Left lung (tissue), 14 donors: ENCODE measurements at places on chromosomes 12 and 14. TPM values are rescaled to one million over a fixed set of nuclear protein-coding genes. Genes with fewer than 3 reads are reported as not detected.

OASL gene
- total RNA-seq, result 11.9 TPM

TEX22 gene
- 1.7 TPM for total RNA-seq

NOXRED1 gene
- 0.45 TPM for total RNA-seq

PRPH gene
- total RNA-seq, result 0.26 TPM

STAC3 gene
- total RNA-seq, result 5.0 TPM

BIN2 gene
- total RNA-seq, result 15.5 TPM

CCDC197 gene
- not detected for total RNA-seq

SMARCD1 gene
- total RNA-seq, result 33.1 TPM

MGAT4C gene
- total RNA-seq, result 0.24 TPM

KLRC2 gene
- not detected for total RNA-seq

SCNN1A gene
- 212 TPM for total RNA-seq

ADAM20 gene
- total RNA-seq, result 0.92 TPM

PAX9 gene
- total RNA-seq, result 0.35 TPM

NEUROD4 gene
- not detected for total RNA-seq

CACNA1C gene
- total RNA-seq, result 12.0 TPM

GYS2 gene
- total RNA-seq, result not detected

CCDC177 gene
- not detected for total RNA-seq
